ENCODE measurements at places on chromosomes 5 and 9.

DNA sequence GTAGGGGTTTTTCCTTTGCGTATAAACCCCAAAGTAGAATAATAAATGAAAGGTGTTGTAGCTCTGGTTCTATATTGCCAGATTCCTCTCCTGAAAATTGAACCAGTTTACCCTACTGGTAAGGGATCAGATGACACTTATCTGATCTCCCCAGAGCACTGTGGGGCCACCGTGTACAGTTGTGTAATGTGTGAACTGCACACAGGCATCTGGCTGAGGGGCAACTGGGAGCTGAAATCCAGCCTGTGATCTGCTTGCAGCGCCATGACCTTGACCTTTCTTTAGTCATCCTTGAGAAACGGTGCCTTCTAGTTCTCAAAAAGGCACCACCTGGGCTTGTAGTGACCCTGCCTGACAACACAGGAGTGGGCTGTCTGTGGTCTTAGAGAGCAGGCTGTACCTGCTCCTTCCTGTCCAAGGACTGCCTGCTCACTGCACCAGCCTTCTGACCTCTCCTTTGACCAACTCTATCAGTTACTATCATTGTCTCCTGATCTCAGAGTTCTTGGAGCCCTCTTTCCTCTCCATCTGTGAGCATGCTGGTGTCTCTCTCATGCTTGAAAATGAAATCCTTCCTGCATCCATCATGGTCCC, 40.2 kb downstream of the PDE6A start:
- no peak for DNase-seq

- DNase-seq = no peak
Measured at GRCh38 chr9:34610434-34611206, 1.3 kb downstream of the RPP25L start.

DNA sequence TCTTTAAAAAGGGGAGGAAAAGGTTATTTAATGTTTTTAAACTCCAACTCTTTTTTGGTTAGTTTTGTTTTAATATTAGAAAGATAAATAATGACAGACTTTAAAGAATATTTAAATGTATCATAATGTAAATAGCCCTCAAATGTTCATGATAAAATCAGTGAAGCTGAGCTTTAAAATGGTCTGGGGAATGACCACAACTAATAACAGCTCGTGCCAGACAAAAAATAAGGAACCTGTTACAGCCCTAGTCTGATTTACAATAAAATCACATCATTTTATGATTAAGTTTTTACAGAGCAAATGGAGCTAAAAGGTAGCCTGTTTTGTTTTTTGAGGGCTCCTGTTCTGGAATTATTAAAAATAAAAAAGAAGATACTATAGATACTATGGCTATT, 46.1 kb downstream of the VCAN start:
- no peak for DNase-seq

DNA sequence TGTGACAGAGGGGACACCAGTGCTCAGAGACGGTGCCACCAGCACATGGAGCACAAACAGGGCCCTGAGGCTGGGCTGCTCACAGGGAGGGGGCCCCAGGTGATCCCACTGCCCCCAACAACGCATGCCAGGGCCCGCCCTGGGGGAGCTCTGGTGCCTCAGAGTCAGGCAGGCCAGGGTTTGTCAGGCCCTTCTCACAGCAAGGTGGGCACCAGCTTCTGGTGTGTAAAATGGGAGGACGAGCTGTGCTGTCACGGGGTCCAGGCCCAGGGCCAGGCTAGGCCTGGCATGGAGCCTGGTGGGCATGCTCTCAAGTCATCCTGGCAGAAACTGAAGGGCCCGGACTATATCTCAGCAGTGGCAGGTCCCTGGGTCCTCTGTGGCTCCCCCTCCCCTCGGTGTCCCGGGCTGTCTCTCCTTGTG, 34.5 kb downstream of the PRRT1B start:
- no peak for DNase-seq

- no peak for DNase-seq
Measured at GRCh38 chr5:51986733-51987132, 603.5 kb downstream of the ISL1 start.

DNA sequence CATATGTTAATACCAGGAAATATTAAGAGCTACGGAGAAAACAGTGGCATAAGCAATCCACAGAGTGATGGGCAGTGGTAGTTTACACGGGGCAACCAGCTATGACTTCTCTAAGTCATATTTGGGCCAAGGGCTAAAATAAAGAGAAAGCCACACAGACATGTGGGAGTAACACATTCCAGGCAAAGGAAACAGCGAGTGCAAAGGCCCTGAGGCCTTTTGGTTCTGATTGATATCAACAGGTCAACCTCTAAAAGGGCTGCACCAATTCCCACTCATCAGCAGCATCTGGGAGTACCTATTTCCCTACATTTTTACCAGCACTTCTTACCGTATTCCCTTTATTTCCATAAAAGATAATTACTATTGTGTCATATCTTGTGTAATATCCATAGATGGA, 173.4 kb downstream of the SPOCK1 start:
- no peak for DNase-seq

DNA sequence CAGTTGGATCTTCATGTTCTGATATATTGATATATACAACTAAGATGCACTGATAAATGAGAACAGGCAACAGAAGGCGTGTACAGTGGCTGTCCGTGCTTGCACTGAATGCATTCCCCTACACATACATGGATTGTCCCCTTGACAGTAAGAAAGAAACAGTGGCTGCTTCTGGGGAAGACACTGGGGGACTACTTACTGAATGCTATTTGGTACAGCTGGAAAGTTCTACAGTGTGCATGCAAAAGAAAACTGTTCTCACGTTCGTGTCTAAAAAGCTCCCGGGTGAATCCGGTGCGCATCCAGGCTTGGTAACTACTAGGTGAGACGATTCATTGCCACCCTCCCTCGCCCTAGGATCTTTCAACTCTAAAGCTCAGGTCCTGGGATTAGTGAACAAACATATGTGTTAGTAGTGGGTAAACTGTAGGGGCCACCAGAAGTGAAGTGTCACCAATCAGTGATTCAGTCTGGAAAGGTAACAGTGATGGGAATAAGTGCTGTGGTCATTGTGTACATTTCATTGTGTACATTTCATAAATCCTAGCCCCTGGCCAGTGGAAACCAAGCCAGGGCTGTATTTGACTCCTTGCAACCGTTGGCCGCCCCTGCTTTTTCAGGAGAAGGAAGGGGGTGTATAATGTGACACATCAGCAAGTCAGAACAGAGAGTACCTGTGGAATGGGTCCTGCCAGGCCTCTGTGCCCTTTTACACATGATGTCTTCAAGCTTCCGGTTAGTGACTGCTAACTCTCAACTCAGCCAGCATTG, 46.3 kb upstream of the BOD1 start:
- no peak for DNase-seq

DNA sequence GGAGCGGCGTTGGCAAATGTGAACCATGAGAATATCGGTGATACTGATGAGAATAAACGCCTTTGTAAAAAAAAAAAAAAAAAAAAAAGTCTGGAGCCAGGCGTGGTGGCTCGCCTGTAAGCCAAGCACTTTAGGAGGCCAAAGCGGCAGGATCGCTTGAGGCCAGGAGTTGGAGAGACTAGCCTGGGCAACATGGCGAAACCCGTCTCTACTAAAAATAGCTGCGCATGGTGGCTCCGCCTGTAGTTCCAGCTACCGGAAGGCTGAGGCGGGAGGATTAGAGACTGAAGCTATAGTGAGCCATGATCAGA, 425 bp upstream of the NFX1 start:
- no peak for DNase-seq

GRCh38 chr9:1647776-1648175, 367.4 kb upstream of the SMARCA2 start:
- DNase-seq = no peak
